ENCODE measurements at places on chromosomes 5 and 9. TPM values are rescaled to one million over a fixed set of nuclear protein-coding genes. Genes with fewer than 3 reads are reported as not detected.

ORM2 gene
- total RNA-seq = not detected

GRCh38 chr9:113520109-113520642, 56.6 kb downstream of the RGS3 start:
- no peak for DNase-seq
- H3K4me1 ChIP-seq = peaks cover 29% of the 10 kb centered on the region
- H3K36me3 ChIP-seq = no peaks in the 10 kb centered on the region
- H3K27me3 ChIP-seq = no peaks in the 10 kb centered on the region
- no peak overlapping the region for H3K27ac ChIP-seq

GRCh38 chr9:133914442-133915342, 77.4 kb downstream of the VAV2 start:
- no peak overlapping the region for H3K27ac ChIP-seq
- H3K4me1 ChIP-seq = no peaks in the 10 kb centered on the region
- H3K36me3 ChIP-seq = no peaks in the 10 kb centered on the region

ANKDD1B gene
- 0.72 TPM for total RNA-seq

GRCh38 chr9:97850746-97851445, 2.1 kb upstream of the FOXE1 start:
- no peak overlapping the region for H3K27ac ChIP-seq
- peak; percentile 69 for DNase-seq
- H3K36me3 ChIP-seq = no peaks in the 10 kb centered on the region

DNA sequence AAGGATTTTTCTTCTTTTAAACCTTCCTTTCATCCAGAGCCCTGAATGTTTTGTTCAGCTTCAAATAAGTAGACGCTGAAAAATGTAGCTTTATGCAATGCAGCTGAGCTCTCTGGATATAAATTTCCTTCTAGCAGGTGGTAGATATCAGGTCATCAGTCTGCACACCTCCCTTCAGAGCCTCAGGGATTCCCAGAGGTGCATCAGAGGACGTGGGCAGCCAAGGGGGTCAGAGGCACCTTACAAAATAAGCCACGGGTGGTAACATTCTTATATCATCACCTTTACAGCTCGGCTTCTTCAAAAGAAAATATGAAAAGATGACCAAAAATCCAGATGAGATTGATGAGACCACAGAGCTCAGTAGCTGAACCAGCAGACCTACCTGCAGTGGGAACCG, 19.3 kb downstream of the MOCS2 start:
- peaks cover 6% of the 10 kb centered on the region for H3K36me3 ChIP-seq
- peaks cover 9% of the 10 kb centered on the region for H3K4me1 ChIP-seq
- no peak for DNase-seq
- no peak overlapping the region for H3K27ac ChIP-seq
- H3K27me3 ChIP-seq = no peaks in the 10 kb centered on the region

GRCh38 chr5:39423331-39423751, 1.4 kb downstream of the DAB2 start:
- no peaks in the 10 kb centered on the region for H3K27me3 ChIP-seq
- H3K36me3 ChIP-seq = peaks cover 15% of the 10 kb centered on the region
- H3K4me1 ChIP-seq = peaks cover 70% of the 10 kb centered on the region
- H3K27ac ChIP-seq = peak overlapping the region; percentile 96

DNA sequence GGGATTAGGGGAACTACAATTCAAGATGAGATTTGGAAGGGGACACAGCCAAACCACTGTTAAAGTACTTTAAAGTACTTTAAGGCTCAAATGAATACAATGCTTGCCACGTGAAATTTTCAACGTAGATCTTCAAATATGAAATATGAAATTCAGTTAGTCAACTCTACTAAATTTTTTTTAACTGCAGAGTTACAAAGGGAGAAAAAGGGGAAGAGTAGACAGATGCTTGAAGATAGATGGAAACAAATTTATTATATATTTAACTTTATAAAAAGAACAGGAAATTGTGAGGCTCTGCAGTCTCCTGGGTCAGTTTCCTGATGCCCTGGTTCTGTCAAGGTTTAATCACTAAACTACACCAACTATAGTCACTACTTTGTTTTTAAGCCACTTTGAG, 785.5 kb upstream of the DMAC1 start:
- DNase-seq = no peak
- H3K36me3 ChIP-seq = no peaks in the 10 kb centered on the region
- no peak overlapping the region for H3K4me3 ChIP-seq
- H3K27ac ChIP-seq = no peak overlapping the region
- H3K27me3 ChIP-seq = no peaks in the 10 kb centered on the region
- no peaks in the 10 kb centered on the region for H3K4me1 ChIP-seq

- no peaks in the 10 kb centered on the region for H3K27me3 ChIP-seq
Measured at GRCh38 chr5:178797101-178797521, 62.6 kb upstream of the ZNF354B start.

DNA sequence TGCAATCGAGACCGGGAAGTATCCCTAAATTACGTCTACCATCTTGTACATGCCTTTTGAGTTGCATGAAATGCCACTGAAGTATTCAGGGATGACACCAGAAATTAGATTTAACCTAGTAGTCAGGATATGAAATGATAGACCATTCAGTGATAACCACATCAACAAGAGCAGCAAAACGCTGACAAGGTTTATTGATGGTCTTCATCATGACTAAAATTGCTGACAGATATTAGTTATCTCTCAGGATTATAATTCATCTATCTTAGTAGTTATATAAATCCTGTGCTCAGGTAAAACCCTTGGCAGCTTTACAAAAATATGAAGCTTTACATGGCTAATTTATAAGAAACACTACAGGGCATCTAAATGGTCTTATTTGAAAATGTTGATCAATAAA, 1104.7 kb downstream of the EFNA5 start:
- H3K4me1 ChIP-seq = no peaks in the 10 kb centered on the region
- no peaks in the 10 kb centered on the region for H3K36me3 ChIP-seq
- DNase-seq = no peak
- H3K4me3 ChIP-seq = no peak overlapping the region
- H3K27ac ChIP-seq = no peak overlapping the region

GRCh38 chr9:114401344-114401743, 13.6 kb upstream of the AKNA start:
- H3K27ac ChIP-seq = no peak overlapping the region
- no peak overlapping the region for H3K4me3 ChIP-seq
- H3K36me3 ChIP-seq = no peaks in the 10 kb centered on the region
- H3K27me3 ChIP-seq = no peaks in the 10 kb centered on the region

DNA sequence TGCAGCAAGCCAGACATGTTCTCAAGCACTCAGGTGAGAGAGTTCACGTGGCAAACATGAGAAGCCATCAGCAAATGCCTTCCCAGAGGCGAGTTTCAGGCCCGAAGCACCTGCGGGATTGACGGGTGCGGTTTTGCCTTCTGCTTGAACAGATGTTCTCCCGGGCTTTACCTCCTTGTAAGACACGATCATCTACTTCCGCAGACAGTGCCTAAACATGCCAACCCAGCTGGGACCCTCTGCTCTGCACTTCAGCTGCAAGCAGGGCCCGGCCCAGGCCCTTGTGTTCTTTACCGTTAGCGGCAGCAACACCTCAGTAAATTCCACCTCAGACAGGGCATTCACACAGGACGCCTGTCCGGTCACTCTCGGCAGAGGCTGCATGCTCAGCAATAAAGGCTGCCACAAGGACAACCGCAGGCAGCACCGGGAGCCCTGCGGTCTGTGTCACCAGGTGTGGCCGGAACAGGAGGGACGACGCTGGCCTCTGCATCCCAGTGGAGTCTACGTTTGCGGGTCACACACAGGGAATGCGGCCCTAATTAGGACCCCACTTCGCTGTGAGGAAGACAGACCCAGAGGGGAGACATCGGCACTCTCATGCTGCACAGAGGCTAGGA, 139.6 kb downstream of the ROR2 start:
- DNase-seq = no peak
- H3K27me3 ChIP-seq = peaks cover 14% of the 10 kb centered on the region
- no peak overlapping the region for H3K27ac ChIP-seq
- H3K36me3 ChIP-seq = no peaks in the 10 kb centered on the region
- H3K4me1 ChIP-seq = peaks cover 12% of the 10 kb centered on the region
- H3K4me3 ChIP-seq = no peak overlapping the region

SCGB3A2 gene
- total RNA-seq = not detected

DNA sequence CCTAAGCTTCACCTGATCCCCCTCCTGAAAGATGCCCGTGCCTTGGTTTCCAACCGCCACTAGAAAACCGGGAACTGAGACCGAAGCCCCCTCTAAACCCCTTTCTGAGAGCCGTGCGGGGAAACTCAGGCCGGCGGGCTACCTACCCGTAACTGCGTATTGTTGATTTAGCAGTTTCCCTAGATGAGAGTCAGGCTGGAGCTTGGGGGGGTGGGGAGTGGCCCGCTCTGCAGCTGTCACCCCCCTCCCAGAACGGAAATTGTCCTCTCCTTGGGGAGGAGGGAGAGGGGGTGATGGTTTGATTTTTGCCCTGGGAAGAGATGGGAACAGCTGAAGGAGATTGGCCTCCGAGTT, 2.5 kb downstream of the CXXC5 start:
- H3K27me3 ChIP-seq = no peaks in the 10 kb centered on the region
- DNase-seq = peak; percentile 91
- peak overlapping the region; percentile 71 for H3K27ac ChIP-seq
- H3K4me3 ChIP-seq = peak overlapping the region; percentile 93

RC3H2 gene
- 52.5 TPM for total RNA-seq
